ENCODE measurements at places on chromosomes 5 and 9.

DNA sequence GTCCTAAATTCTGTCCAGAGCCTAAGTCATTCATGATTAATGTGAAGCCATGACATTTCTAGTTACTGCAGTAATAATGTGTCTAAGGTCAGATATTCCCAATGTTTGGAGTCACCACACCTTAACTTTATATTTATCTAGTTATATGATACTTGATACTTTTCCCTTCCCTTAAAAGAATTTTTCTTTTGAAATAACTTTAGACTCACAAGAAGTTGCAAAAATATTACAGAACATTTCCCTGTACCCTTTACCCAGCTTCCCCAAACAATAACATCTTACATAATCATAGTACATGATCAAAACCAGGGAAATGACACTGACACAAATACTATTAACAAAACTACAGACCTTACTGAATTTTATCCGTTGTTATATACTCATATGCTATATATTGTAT, 150.0 kb upstream of the GNA14 start:
- no peak for DNase-seq

DNA sequence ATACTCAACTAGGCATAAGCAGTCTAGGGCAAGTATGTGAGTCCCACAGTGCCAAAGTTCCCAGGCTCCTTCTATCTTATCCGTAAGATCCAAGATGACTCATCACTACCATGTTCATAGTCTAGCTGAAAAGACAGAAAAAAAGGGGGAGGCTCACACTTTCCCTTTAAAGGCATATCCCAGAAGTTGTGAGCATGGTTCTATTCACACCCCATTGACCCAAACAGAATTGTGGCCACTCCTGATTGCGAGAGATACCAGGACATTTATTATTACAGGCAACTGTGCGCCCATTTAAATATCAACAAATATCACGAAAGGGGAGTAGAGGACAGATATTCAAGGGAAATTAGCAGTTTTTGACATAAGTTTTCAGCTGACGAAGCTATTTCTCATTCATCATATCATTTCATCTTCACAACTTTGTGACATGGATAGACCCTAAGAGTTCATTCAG, 8.1 kb upstream of the PFDN1 start:
- DNase-seq = no peak

DNA sequence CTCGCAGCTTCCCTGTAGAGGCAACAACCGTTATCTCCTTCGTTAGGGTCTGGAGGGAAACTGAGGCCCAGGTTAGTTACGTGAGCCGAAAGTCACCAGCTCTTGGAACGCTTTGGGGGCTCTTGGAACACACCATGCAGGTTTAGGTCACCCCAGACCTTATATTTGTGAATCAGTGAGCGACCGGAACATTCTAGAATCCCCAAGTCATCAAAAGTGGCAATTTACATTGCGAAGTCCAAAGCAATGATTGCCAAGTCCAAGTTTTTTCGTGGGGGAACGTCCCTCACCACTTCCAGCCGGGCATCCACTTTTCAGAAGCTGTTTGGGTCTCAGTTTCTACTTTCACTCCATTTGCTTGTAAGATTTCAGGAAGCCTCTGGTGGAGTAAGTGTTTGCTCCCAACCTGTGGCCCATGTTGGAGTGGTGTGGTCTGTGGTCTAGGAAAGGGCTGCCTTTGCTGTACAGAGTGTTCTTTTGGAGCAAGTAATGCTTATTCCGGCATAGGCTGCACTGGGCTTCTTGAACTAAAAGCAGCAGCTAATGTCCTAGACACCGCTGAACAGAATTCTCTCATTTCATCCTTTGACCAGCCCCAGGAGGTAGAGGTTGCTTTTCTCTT, 32.8 kb upstream of the SPRY4 start:
- DNase-seq = no peak

- no peak for DNase-seq
Observed at GRCh38 chr5:78621291-78621738, 27.3 kb downstream of the LHFPL2 start.

- no peak for DNase-seq
Observed at GRCh38 chr5:63794296-63794695, 167.9 kb downstream of the HTR1A start.

DNA sequence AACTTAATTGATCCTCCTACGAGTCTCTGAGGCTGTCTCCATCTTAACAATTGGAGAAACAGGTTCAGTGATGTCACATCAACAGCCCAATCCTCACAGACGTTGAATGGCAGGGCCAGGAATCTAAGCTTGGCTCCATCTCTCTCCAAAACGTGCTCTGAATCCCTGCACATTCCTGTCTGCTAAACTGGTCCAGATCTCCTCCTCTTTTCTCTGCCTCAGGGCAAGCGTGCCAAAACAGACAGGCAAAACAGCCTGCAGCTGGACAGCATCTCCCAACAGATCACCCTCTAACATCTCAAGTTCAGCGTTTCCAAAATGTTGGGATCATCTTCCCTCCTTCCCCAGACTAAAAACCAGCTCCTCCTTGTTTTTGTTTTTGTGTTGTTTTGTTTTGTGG, 6.6 kb downstream of the FBP1 start:
- no peak for DNase-seq

GRCh38 chr5:149018909-149019443, 43.9 kb downstream of the SH3TC2 start:
- no peak for DNase-seq

DNA sequence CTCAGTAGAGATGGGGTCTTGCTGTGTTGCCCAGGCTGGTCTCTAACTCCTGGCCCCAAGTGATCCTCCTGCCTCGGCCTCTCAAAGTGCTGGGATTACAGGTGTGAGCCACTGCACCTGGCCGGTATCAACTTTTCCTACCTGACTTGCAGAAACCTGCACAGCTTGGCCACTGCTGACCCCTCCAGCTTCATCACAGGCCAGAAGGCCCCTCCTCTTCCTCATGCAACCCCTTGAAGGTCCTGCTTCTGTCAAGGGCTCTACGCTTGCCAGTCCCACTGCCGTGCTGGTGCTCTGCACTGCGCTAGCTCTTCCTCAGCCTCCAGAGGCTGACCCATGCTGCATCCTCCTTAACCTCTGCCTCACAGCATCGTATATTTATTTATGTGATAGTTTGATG, 32.5 kb upstream of the RNU6ATAC start:
- DNase-seq = no peak

DNA sequence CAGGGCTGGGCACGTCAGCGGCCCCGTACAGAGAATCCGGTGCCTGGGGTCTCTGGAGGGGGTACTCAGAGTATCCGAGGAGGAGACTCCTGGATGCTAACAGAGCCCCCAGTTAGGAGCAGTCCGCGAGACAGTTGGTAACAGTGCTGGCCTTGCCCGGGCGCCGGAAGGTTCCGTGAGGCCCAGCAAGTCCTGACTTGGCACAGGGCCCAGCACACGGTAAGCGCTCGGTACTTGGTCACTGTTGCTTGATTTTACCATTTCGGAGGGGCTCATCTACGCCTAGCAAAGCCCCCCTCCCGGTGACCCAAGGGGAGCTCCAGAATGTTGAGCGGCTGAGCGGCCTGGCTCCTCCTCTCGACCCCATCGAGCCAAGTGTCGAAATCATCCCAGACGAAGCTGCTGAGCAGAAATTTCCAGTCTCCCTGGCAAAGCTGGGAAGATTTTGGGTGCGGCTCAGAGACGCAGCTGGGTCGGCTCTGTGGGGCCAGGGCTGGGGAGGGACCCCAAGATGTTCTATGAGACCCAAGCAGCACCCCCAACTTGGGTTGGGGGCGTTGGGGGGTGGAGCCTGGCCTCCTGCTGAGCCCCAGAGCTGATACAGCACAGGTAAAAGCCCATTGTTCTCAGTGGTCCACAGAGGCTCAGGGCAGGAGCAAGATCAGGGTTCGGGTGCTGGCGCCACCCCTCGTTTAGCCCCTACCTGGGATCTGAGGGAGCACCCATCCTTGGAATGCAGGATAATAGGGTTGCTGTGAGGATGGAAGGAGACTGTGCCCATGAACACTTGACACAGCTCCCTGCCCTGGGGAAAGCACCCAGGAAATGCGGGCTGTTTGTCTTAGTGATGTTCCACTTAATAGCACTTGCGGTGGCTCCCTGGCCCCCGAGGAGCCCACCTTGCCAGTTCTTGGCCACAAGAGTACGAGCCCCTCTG, 137.2 kb downstream of the C9orf50 start:
- DNase-seq = peak; percentile 69

DNA sequence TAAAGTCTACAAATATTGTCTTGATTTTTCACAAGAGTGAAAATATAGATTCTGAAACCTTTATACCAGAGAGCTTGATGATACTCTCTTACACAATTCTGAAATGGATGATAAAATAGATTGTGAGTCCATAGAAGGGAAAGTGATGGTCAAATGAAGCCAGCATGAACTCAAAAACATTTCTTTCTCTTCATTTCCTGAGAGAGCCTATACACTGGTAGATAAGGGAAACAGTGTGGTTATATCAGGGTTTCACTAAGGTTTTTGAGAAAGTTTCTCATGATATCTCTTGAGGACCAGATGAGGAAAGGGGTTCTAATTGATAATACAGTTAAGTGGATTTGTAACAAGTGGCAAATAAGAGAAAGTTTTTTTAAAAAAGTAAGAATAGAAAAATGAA, 254.1 kb downstream of the PJA2 start:
- DNase-seq = no peak

DNA sequence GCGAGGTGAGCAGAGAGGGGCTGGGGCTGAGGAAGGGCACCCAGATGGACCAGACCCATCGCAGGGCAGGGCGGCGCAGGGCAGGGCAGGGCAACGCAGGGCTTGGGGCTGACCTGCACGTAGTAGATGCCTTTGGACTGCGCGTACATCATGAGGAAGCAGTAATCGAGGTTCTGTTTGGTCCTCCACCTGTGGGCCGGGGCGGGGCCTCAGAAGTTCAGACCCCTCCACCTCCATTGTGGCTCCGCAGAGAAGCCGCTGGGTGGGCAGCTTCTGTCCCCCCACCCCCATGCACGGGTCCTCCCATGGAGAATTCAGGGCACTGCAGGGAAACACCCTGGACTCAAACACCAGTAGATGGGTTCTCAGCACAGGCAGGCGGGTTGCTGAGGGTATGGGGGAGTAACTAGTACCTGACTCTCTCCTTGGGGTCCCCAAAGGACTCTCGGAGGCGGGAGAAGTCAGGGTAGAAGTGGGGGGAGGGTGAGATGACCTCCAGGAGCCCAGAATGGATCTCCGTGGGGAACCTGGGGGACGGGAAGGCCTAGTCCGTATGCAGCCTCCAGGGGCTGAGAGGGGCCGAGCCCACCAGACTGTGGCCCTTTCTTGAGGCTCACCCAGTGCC, 6.4 kb downstream of the LTC4S start:
- no peak for DNase-seq

DNA sequence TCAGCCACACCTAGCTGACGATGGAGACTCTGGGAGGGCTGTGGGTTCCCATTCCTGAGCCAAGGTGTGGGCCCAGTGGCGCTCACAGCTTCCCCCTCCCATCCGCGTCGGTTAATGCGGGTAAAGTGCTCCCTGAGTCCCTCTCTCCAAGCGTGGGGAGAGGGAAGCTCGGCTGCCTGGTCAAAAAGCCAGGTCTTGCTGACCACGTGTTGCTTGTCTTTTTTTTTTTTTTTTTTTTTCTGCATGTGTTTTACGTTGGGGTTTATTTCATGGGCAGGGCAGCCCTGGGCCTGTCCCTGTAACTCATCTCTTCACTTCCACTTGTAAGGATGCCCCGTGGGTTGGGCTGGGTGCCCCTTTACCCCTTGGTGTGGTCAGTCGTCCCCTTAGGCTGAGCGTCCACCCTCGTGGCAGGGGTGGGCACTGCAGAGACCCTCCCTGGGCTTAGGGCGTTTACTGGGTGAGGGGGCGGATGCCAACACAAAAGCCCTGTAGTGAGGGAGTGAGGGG, 11.9 kb downstream of the NKD2 start:
- DNase-seq = no peak

- DNase-seq = no peak
Observed at GRCh38 chr5:133232911-133233310, 181.1 kb downstream of the HSPA4 start.

GRCh38 chr5:160390787-160391696, 8.8 kb downstream of the FAM200C start:
- DNase-seq = no peak

DNA sequence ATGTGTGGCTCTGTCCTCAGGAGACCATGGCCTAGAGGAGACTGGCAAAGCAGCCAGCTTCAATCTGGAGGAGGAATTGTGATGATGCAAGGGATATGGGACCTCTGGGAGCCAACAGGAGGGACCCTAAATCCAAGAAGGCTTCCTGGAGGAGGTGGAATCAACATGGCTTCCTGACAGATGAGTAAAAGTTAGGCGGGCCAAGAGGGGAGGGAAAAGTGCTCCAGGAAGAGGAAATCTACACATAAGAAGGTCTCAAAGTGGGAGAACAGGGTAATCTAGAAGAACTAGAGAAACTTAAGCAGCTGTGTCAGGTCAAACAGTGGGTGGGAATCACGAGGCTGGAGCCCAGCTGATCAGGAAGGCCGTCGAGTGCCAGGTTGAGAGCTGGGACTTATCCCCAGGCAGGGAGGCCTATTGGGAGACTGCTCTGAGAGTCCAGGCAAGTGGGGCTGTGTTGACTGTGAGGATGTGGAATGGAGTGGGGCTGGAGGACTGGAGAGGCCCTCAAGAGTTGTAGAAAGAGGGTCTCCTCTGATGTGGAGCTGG, 119.1 kb downstream of the C9orf50 start:
- no peak for DNase-seq

GRCh38 chr5:54643685-54644106, 126.1 kb downstream of the SNX18 start:
- no peak for DNase-seq

- no peak for DNase-seq
Observed at GRCh38 chr9:33147416-33148169, 19.5 kb downstream of the B4GALT1 start.

DNA sequence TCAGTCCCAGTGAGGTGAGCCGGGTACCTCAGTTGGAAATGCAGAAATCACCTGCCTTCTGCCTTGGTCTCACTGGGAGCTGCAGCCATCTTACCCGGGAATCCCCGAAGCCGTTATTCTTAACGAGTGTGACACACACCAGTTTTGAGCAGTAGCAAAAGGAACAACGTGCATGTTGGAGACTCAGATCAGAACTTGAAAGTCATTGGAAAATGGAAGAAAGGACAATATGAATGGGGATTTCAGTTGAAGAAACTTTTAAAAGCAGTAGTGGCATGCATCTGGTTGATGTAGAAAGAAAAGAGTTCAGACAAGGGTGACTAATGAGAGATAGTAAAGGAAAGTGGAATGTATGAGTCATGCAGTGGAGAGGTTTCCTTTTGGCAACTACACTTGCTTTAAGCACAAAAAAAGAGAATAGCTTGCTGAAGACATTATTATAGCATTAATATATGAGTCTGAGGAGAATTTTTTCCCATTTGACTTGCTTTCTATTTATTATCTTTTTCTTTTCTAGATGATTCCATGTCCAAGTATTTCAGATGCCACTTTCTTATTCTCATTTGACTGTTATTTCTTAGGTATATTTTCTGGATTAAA, 44.4 kb upstream of the ANKDD1B start:
- no peak for DNase-seq

GRCh38 chr5:172782169-172783039, 11.4 kb upstream of the DUSP1 start:
- DNase-seq = no peak

All from hypothalamus (tissue), 51 donors.